ENCODE measurements at places on chromosomes 1 and 21. TPM values are rescaled to one million over a fixed set of nuclear protein-coding genes. Genes with fewer than 3 reads are reported as not detected.

- no peak for DNase-seq
These were observed 660.7 kb downstream of the PTPRU start for GRCh38 chr1:29896791-29897714.

DNA sequence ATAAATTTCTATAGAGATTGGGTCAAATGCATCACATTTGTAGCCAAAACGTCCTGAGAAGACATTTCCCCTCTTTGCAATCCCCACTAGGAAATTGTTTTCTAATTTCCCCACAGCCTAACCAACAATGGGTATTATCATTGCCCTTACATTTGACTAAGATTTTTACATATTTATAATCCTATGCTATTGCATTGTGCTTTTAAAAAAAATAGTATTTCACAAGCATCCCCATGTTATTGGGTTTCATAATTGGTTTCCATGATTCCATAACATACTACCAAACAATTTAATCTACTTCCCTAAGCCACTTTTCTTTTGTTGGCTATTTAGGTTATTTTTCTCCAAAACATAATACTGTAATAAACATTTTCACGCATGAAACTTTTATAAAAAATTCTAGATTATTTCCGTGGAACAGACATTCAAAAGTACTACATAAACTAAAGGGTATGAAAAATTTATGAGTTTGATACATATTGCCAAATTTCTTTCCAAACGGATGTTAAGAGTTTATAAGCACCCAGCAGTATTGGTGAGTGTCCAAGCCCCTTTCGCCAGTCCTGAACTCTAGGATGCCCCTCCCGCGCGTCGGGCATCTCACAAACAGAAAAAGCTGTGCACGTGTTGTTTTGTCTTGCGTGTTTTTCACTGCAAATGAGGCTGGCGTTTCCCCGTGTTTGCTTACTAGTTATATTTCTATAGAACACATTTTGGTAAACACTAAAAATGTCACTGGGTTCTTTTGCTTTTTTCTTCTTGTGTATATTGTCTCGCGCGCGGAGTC lies 2.0 kb upstream of the LHX4 start:
- no peak for DNase-seq

EVI5 gene
- 22.5 TPM for total RNA-seq

DNA sequence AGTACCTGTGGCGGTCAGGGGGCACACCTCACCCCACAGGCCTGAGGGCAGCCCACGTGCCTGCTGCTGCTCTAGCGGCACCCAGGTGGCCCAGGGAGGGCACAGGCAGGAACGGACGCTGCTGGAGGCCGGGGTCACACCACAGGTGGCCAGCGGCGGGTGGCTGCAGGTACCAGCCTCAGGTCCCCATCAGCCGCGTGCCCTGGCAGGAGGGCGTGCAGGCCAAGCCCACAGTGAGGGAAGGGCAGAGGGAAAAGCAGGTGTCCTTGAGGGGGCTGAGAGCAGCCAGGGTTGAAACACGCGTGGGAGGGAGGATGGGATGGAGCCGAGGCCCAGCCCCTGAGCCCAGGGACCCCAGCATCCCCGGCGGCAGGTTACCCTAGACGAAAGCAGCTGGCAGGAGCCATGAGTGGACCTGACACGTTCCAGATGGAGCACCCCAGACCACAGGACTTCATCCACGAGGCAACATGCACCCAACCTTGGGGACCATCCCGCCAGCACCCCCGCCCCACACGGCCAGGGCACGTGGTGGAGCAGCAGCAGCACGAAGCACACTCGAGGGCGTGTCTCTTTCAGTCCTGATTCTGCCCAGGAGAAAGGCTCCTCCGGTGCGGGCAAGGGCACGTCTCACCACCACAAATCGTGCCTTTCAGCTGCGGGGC lies 3.7 kb downstream of the SLC19A1 start:
- no peak for DNase-seq

DNA sequence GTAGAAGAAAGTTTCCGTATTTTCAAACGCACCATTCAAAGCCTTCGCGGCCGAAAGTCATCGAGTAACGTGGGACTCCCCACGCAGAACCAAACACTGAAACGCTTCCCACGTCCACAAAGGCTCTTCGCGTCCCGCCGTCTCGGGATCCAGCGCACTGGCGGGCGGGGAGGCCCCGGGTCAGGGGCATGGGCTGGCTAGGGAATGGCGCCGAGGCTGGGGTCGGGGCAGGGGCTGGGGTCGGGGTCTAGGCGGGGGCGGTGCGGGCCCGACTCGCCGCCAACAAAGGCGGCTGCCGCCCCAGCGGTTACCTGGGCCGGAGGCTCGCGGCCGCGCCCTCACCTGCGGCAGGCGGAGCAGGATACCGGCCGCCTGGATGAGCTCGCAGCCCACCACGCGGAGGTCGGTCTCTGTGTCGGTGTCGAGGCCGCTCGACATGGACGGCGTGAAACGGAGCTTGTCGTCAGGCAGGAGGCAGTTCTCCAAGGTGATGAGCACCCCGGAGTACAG lies 403 bp downstream of the CCNL2 start:
- no peak for DNase-seq

All from OCI-LY7 (cell line).